Right cardiac atrium (tissue), 5 donors: ENCODE measurements at places on chromosomes 5 and 9. TPM values are rescaled to one million over a fixed set of nuclear protein-coding genes. Genes with fewer than 3 reads are reported as not detected.

The BTNL3 gene
- 0.11 TPM for polyA plus RNA-seq

The SPATA9 gene
- polyA plus RNA-seq, result 0.25 TPM

The AGXT2 gene
- not detected for polyA plus RNA-seq

The PCDHGA5 gene
- polyA plus RNA-seq, result 2.0 TPM

The RBM18 gene
- polyA plus RNA-seq, result 13.8 TPM

The IL4 gene
- not detected for polyA plus RNA-seq

The FAM221B gene
- not detected for polyA plus RNA-seq
